ENCODE measurements at places on chromosomes 2 and 18. TPM values are rescaled to one million over a fixed set of nuclear protein-coding genes. Genes with fewer than 3 reads are reported as not detected.

DNA sequence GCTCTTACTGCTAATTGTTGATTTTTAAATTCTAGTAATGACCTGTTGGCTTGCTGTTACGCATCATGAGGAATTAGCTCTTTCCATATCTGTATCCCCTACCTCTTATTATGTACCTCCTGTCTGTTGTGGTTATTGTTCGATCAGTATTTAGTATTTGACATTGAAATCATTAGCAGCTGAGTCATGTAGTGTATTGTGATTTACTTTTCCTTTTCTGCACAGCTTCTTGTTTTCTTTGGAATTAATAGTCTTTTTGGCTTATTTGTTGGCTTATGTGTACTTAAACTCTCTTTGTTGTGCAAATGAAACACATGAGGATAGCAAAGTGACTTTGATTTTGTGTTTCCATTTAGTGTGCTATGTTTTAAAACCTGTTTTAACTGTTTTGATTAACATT lies 4.3 kb downstream of the EPB41L5 start:
- no peak for DNase-seq

GRCh38 chr18:11885278-11885947 lies 22.7 kb downstream of the MPPE1 start:
- no peak for DNase-seq

GRCh38 chr2:193463011-193463410 lies 1268.3 kb upstream of the TMEFF2 start:
- no peak for DNase-seq

The QPCT gene
- total RNA-seq: 5.6 TPM

The REG3G gene
- total RNA-seq: not detected

The MOGAT1 gene
- not detected for total RNA-seq

The C2orf78 gene
- total RNA-seq: not detected

Data from tongue (tissue), 3 donors.